NCI-H2081 treated with DMSO at 0.1 percent for 48 hours (cell line): ENCODE measurements at places on chromosomes 5 and 9.

DNA sequence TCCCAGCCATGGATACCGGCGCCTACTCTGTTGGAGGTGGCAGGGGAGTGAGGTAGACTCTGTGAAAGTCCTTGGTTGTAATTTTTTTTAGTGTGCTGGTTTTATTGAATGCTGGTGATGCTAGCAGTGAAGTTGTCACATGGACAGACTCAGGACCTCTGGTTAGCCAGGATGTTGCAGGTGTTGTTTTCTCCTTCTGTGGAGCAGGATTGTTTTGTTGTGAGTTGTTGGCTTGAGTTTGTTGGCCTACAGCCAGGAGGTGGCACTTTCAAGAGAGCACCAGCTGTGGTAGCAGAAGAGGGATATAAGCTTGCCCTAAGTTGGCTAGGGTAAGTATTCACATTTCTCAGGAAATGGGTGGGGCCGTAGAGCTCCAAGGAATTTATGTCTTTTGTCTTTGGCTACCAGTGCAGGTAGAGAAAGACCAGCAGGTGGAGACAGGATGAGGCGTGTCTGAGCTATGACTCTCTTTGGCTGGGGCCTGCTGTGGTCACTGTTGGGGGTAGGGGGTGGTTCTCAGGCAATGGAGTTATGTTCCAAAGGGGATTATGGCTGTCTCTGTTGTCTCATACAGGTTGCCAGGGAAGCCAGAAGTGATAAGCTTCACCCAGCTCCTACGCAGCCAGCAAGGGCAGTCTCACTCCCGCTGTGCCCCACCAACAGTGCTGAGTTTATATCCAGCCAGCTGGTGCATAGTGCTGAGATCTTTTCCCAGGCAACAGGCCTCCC is 248.7 kb downstream of the TAF11L14 start:
- DNase-seq, result peak; percentile 99

- DNase-seq, result no peak
These were observed 303.7 kb downstream of the CCDC171 start for GRCh38 chr9:15856591-15856990.

DNA sequence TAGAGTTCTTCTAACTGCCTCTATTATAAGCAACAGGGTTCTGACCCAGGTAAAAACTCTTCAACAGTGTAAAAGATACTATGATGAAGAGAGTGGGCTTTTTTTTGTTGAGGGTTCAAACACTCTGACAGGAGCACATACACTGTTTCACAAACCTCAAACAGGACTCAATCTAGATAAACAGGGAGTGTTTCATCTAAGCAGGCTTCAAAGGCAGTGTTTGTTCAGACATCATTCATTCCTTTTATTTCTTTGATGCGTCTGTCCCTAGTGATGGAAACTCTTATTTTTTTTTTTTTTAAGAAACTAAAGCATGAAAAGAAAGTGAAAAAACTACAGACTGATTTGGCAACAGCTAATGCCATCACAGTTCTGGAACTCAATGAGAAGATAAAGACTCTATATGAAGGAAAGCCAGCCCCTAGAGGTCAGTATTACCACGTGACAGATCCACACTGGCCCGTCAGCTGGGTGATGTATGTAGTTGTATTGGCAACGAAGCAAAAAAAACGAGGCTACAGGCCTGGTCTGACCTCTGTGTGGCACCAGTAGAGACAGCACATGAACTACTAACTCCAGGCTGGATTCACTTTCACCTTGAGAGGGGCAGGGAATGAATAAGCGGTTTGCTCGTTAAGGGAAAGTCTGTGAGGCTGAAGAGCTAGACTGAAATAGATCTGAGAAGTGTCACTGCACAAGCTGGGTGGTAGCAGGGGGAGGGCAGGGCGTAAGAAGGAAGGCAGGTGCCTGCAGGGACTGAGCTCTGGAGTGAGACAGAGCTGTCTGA is 172.2 kb downstream of the CCDC192 start:
- peak; percentile 0 for DNase-seq

DNA sequence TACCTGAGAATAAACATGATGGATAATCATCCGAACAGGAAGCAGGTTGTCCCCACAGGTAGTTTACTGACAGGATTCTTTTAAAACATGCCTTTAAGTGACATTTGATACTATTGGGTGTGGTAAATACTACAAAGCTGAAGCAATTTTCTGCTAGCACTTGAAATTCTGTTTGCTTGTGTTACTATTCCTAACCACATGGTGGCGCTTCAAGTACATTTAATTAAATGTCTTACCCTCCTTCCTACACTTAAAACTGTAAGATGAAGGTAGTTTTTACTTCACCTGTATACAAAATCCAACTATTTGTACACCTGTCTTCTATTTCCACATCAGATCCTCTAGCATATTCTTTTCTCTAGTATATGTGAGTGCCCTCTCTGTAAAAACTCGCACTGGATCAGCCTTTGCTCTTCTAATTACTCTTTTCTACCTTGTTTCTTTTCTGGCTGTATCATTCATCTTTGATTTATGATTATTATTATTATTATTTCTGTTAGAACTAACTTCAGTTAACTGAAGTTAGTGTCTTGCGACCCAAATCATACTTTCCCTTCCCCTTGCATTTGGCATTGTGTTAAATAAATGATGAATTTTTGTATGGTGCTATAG is 18.4 kb downstream of the SLC25A46 start:
- DNase-seq, result no peak

- no peak for DNase-seq
These were observed 157.5 kb downstream of the EBF1 start for GRCh38 chr5:158942217-158942616.

DNA sequence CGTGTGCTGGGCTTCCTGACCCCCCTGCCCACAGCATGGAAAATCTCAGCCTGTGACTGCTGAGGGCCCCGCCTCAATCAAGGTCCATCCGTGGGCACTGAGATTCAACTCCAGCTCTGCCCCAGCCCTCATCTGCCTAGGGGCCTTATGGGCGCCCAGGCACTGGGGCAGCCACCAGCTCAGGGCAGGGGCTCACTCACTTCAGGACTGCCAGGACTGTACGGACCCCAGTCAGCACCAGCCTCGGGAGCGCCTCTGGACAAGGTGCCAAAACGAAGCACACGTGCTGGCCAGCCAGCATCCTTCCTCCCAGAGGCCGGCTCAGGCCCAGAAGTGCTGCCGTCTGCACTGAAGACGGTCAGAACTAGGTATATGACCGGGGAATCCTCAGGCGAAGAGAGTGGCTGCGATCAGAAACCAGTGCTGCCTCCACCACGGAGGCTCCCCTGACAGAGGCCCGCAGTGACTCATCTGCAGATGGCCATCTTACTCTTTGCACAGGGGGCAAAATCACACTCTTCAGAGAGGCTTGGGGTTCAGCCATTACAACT is 19.6 kb downstream of the CLPTM1L start:
- DNase-seq, result no peak
